ENCODE measurements at places on chromosomes 7 and 10.

- DNase-seq, result peak; percentile 88
Observed at GRCh38 chr10:43574001-43574892, at the start of gene ZNF239. ZNF239 (minus strand) TSS chr10:43574616; CDS start chr10:43558079, 16,537 bp downstream.

- no peak for DNase-seq
Observed at GRCh38 chr10:47452495-47453140, 31.3 kb downstream of the ANXA8 start.

- DNase-seq, result no peak
Observed at GRCh38 chr7:150754951-150755350, 17.7 kb downstream of the GIMAP5 start.

- DNase-seq, result no peak
Observed at GRCh38 chr7:116316838-116317628, 106.7 kb downstream of the TES start.

DNA sequence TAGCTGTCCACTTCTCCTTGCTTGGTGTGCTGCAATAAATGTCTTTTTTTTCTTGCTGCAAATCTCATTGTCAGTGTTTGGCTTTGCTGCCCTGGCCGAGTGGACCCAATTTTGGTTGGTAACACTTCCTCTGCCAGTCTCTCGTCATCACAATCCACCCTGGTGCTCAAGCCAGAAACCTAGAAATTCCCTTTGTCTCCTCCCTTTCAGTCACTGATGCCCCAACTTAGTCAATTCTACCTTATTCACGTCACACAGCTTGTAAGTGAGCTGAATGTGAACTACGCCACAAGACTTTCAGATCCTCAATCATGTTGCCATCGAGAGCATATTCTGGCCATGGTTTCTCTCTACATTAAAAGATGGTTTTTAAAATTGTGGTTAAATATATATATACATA, 13.0 kb upstream of the FRA10AC1 start:
- peak; percentile 28 for DNase-seq

DNA sequence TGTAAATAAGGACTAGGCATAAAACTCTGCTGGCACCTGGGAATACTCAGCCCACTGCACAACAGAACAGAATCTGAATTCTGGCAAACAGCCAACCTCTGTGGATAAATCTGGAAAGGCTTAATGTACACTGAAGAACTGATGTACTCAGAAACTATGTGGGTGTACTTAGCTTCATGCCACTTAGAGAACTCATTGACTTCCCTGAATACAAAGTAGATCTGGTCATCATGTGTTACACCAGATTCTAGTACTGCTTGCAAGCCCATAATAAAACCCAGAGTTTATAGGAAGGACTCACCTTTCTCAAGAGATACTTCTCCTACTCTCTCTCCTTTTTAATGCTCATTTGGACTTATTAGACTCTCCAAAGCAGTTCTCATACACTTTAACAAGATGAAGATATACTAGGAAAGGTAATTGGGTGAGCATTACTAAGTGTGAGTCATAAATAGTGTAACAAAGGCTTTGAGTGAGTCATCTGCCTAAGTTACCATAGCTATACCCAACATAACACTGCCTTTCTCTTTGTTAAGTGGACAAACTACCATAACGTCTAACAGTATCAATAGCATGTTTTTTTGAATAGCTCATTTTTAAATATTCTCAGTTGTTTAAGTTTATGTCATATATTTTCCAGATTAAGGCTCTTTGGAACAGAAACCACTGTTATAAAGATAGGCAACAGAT, 309.1 kb downstream of the MDFIC start:
- no peak for DNase-seq

GRCh38 chr7:37354656-37355131, 94.0 kb downstream of the ELMO1 start:
- no peak for DNase-seq

- no peak for DNase-seq
Observed at GRCh38 chr7:24980534-24981170, 674 bp upstream of the OSBPL3 start.

DNA sequence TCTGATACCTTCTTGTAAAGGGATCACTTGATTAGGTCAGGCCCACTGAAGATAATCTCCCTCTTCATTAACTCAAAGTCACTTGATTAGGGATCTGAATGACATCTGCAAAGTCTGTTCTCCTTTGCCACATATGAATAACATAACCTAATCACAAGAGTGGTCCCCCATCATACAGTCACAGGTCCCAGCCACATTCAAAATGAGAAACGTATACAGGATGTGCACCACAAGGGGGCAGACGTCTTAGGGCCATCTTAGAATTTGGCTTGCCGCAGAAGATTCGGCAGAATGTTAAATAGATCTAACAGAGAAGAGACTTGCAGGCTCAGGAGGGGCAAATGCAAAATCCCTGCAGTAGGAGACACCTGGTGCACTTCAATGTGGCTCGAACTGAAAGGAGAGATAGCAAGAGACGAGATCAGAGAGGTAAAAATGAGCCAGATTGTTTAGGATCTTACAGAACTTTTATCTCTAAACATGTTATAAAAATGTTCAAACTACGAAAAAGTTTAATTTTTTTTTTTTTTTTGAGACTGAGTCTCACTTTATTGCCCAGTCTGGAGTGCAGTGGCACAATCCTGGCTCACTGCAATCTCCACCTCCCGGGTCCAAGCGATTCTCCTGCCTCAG, 10.4 kb upstream of the SMC3 start:
- peak; percentile 79 for DNase-seq

GRCh38 chr7:74542558-74543117, 88.9 kb downstream of the GTF2IRD1 start:
- no peak for DNase-seq

Data from B cell (primary cell).